Heart right ventricle (tissue), 16 donors: ENCODE measurements at places on chromosomes 6 and 20. TPM values are rescaled to one million over a fixed set of nuclear protein-coding genes. Genes with fewer than 3 reads are reported as not detected.
A peak's percentile ranks its signal among the peaks of the same experiment; 100 is the strongest.

The SPTLC3 gene
- total RNA-seq: 3.8 TPM

DNA sequence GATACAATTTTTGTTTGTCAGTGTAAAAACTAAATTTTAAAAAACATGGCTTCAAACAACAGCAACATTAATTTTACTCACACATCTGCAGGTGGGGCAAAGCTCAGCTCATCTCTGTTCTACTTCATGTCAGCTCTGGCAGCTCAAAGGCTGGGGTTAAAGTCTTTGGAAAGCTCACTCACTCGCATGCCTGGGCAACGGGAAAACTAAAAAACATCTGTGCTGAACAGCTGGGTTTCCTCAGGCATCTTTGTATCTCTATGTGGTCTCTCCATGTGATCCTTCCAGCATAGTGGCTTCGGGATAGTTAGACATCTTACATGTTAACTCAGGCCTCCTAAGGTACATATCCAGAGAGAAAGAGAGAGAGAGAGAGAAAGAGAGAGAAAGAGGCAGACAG is 499.6 kb downstream of the RFPL4B start:
- no peaks in the 10 kb centered on the region for H3K27me3 ChIP-seq
- H3K27ac ChIP-seq: no peak overlapping the region
- no peak overlapping the region for H3K4me3 ChIP-seq

- no peaks in the 10 kb centered on the region for H3K27me3 ChIP-seq
- peak overlapping the region; percentile 89 for H3K27ac ChIP-seq
- peaks cover 19% of the 10 kb centered on the region for H3K4me1 ChIP-seq
Measured at GRCh38 chr20:2507464-2507863, 1.3 kb downstream of the ZNF343 start.

- no peaks in the 10 kb centered on the region for H3K36me3 ChIP-seq
- H3K27me3 ChIP-seq: no peaks in the 10 kb centered on the region
- H3K4me3 ChIP-seq: no peak overlapping the region
- no peak for DNase-seq
- peak overlapping the region; percentile 41 for H3K27ac ChIP-seq
Measured at GRCh38 chr6:156790711-156791319, 13.6 kb downstream of the ARID1B start.

DNA sequence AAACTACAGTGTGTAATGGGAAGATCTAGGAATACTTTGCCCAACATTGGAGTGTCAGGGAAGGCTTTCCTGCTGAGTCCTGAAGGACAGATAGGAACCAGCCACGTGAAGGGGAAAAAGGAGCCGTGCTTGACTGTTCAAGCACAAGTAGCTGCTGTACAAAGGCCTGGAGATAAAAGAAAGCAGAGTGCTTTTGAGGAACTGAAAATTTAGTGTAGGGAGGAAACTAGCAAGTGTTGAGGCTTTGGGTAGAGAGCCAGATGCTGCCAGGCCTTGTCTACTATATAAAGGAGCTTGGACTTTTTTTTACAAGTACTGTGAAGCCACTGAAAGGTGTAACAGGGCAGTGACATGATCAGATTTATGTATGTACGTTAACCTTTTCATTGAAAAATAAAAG is 39.0 kb downstream of the DSE start:
- no peak overlapping the region for H3K27ac ChIP-seq
- peaks cover 64% of the 10 kb centered on the region for H3K4me1 ChIP-seq
- no peak overlapping the region for H3K4me3 ChIP-seq
- DNase-seq: no peak

- peaks cover 8% of the 10 kb centered on the region for H3K27me3 ChIP-seq
- DNase-seq: no peak
- H3K27ac ChIP-seq: no peak overlapping the region
- H3K4me3 ChIP-seq: no peak overlapping the region
- H3K36me3 ChIP-seq: no peaks in the 10 kb centered on the region
- no peaks in the 10 kb centered on the region for H3K4me1 ChIP-seq
Measured at GRCh38 chr6:19999319-20000191, 162.4 kb downstream of the ID4 start.

The UNC93A gene
- not detected for total RNA-seq

The SIRPD gene
- 0.23 TPM for total RNA-seq

DNA sequence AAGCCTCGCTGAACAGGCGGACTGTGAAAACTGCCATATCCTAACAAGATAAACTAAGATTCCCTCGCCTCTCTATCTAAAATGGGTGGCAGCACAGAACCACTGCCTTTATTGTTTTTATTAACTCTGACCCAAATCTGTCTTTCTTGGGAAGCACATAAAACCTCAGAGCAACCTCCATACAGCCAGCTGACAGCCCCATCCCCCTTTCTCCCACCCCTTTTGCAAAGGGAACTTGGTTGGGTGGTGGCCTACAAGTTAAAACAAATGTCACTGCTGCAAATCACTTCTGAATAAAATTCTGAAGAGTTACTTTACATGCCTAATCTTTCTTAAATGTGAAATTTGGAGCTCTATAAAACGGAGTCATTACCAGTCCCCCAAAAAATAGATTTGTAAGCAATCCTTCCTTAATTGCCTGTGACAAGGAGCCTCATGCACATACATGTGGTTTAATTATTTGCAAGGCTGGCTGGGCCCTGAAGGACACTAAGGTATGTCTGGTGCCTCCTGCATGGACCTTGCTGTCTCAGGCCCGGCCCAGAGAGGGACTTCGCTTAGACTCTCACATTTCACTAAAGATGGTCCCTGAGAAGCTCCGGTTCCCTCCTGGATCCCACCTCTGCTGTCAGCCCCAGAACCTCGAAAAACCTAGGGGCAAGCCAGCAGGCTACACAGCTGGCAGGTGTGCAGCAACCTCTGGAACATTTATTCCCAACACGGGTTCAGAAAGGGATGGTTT is 21.7 kb downstream of the PXDC1 start:
- peaks cover 29% of the 10 kb centered on the region for H3K4me1 ChIP-seq
- DNase-seq: no peak
- no peak overlapping the region for H3K4me3 ChIP-seq

DNA sequence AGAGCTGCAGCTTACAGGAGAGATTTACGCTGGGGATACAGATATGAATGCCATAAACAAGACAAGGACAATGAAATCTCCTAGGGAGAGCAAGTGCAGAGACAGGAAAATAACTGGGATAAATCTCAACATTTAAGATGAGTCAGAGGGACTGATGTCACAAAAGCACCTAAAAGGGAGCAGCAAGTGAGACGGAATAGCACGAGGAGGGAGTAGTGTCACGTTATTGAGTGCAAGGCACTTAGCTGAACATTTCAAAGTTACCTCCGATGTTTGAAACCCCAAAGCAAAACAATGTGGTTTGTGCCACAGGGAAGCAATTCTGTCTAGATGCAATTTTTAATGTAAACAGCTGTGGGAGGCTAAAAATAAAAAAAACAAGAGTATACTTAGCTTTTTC is 1131.7 kb upstream of the EYS start:
- H3K27ac ChIP-seq: no peak overlapping the region
- no peaks in the 10 kb centered on the region for H3K36me3 ChIP-seq
- H3K4me1 ChIP-seq: no peaks in the 10 kb centered on the region

GRCh38 chr6:85241498-85242052 is 208.3 kb upstream of the NT5E start:
- no peaks in the 10 kb centered on the region for H3K36me3 ChIP-seq
- H3K4me1 ChIP-seq: no peaks in the 10 kb centered on the region
- no peak overlapping the region for H3K27ac ChIP-seq
- no peak for DNase-seq
- no peak overlapping the region for H3K4me3 ChIP-seq

DNA sequence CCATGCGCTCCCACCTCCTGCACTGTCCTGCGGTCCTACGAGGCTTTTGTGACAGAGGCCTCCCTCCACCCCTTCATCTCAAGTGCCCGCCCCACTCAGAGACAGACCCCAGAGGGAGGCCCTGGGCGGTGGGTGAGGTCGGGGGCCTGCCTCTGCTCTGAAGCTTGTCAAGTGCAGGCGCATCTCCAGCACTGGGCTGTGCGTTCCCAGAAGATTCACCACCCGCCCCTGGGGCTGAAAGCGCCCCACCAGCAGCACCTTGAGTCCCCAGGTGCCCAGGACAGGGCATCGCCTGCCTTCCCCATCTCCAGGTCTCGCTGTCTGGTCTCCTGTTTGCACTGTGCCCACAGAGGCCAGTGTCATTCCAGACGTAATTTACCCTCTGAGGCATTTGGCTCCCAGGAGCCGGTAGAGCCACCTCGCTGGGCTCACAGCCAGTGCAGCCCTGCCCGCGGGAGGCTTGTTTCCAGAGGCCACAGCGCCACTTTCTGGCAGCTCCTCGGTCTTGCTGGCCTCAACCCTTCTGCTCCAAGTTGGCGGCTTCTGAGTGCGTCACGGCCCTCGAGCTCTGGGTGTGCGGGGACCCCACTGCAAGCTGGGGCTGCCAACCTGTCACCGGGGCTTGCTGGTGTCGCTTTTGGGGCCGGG is 191.1 kb downstream of the TAF4 start:
- H3K27me3 ChIP-seq: peaks cover 3% of the 10 kb centered on the region
- no peaks in the 10 kb centered on the region for H3K36me3 ChIP-seq
- DNase-seq: peak; percentile 33

The DEFB132 gene
- total RNA-seq: not detected

- no peak overlapping the region for H3K4me3 ChIP-seq
- no peaks in the 10 kb centered on the region for H3K4me1 ChIP-seq
- H3K27me3 ChIP-seq: no peaks in the 10 kb centered on the region
- H3K36me3 ChIP-seq: no peaks in the 10 kb centered on the region
- no peak overlapping the region for H3K27ac ChIP-seq
Measured at GRCh38 chr6:22590423-22590822, 21.1 kb downstream of the HDGFL1 start.

The TRIM15 gene
- total RNA-seq: not detected

The FHL5 gene
- 2.1 TPM for total RNA-seq

- H3K4me1 ChIP-seq: peaks cover 27% of the 10 kb centered on the region
- peaks cover 3% of the 10 kb centered on the region for H3K36me3 ChIP-seq
- peak overlapping the region; percentile 52 for H3K4me3 ChIP-seq
- H3K27me3 ChIP-seq: no peaks in the 10 kb centered on the region
Measured at GRCh38 chr6:41560431-41561192, 14.4 kb downstream of the FOXP4 start.

- no peak for DNase-seq
- no peaks in the 10 kb centered on the region for H3K27me3 ChIP-seq
- no peaks in the 10 kb centered on the region for H3K36me3 ChIP-seq
Measured at GRCh38 chr20:20465252-20465651, 97.3 kb downstream of the INSM1 start.

GRCh38 chr6:10951675-10952282 is 64.9 kb downstream of the SYCP2L start:
- no peaks in the 10 kb centered on the region for H3K27me3 ChIP-seq
- no peaks in the 10 kb centered on the region for H3K4me1 ChIP-seq
- H3K27ac ChIP-seq: no peak overlapping the region
- no peak for DNase-seq
- H3K4me3 ChIP-seq: no peak overlapping the region
